ENCODE measurements at places on chromosomes 3 and 15. TPM values are rescaled to one million over a fixed set of nuclear protein-coding genes. Genes with fewer than 3 reads are reported as not detected.

- no peak for DNase-seq
- H3K36me3 ChIP-seq, result no peaks in the 10 kb centered on the region
- H3K4me1 ChIP-seq, result peaks cover 9% of the 10 kb centered on the region
- H3K4me3 ChIP-seq, result peak overlapping the region; percentile 49
Measured at GRCh38 chr3:48661501-48662144, 1.1 kb downstream of the CELSR3 start.

CYP1A2 gene
- 0.05 TPM for polyA plus RNA-seq

SSUH2 gene
- polyA plus RNA-seq, result not detected

GRCh38 chr3:143475981-143476380, 356.4 kb downstream of the CHST2 start:
- H3K36me3 ChIP-seq, result no peaks in the 10 kb centered on the region
- no peak for DNase-seq
- no peaks in the 10 kb centered on the region for H3K4me1 ChIP-seq
- H3K27ac ChIP-seq, result no peak overlapping the region
- H3K27me3 ChIP-seq, result no peaks in the 10 kb centered on the region

GRCh38 chr3:33277193-33277882, at the start of gene FBXL2:
Gene FBXL2, plus strand, starts transcription at chr3:33277442. Its CDS starts 71 bp downstream, at chr3:33277513.
- H3K27ac ChIP-seq, result no peak within 1 kb of the TSS
- H3K4me3 ChIP-seq, result peak within 1 kb of the TSS; percentile 57

DNA sequence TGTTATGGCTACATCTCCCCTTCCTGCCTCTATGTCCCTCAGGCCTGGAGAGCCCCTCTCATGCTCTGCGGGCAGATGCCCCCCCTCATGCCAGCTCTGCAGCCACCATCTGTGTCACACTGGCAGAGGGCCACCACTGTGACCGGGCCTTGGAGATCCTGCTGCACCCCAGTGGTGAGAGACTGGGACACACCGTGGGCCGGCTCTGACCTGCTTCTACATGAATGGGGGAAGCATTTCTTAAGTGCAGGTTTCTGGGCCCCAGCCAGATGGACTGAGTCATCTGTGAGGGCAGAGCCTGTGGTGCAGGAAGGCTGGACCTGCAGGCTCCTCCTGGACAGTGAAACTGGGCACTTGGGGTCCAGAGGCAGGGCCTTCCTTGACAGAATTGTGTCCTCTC, 4.8 kb downstream of the VWA5B2 start:
- H3K4me3 ChIP-seq, result no peak overlapping the region
- H3K27ac ChIP-seq, result no peak overlapping the region
- H3K4me1 ChIP-seq, result no peaks in the 10 kb centered on the region
- H3K27me3 ChIP-seq, result peaks cover 12% of the 10 kb centered on the region

GRCh38 chr3:42051384-42052131, 39.6 kb upstream of the TRAK1 start:
- no peak for DNase-seq
- no peaks in the 10 kb centered on the region for H3K27me3 ChIP-seq
- H3K27ac ChIP-seq, result peak overlapping the region; percentile 57
- H3K36me3 ChIP-seq, result no peaks in the 10 kb centered on the region
- peaks cover 32% of the 10 kb centered on the region for H3K4me1 ChIP-seq
- H3K4me3 ChIP-seq, result no peak overlapping the region

MINAR1 gene
- not detected for polyA plus RNA-seq

DNA sequence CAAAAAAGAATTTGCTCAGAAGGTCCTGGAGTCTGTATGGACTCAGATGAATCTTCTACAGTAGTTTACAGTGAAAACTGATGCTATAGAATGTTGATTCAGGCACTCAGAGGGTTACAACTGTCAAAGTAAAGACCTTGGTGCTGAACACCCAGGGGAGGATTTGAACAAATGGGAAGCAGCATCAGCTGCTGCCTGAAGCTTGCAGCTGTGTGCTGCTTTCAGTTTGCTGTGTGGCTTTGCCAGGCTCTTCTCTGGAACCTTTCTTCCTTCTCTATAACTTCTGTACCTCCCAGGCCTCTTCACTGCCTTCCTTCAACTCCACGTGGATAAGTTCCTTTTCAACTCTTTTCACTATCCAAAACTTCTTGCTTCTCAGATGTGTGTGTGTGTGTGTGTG, 214.2 kb downstream of the GRM7 start:
- no peaks in the 10 kb centered on the region for H3K36me3 ChIP-seq
- H3K4me1 ChIP-seq, result no peaks in the 10 kb centered on the region
- no peak for DNase-seq

GRCh38 chr3:183114384-183115178, 15.3 kb upstream of the MCCC1 start:
- DNase-seq, result no peak
- H3K4me3 ChIP-seq, result no peak overlapping the region

DNA sequence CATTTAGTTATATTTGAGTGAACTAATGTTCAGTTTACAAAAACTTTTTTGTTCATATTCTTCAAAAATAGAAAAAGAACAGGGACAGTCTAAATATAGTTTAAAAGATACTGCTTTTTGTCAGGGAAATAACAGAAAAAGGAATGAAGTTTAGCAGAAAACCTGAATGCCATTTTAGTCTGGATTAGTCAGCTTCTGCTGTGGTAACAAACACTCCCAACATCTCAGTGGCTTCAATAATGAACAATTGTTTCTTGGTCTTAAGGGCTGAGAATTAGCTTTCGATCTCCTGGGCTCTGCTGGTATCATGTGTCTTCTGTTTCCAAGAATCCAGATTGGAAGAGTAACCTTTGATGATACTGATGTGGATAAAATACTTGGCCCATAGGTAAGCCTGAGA, 12.4 kb upstream of the USP13 start:
- H3K4me1 ChIP-seq, result 0 out of 2 replicates have a peak, but pooled peaks cover 3% of the 10 kb centered on the region
- no peak for DNase-seq
- no peak overlapping the region for H3K4me3 ChIP-seq
- H3K36me3 ChIP-seq, result no peaks in the 10 kb centered on the region

- no peak overlapping the region for H3K27ac ChIP-seq
- H3K36me3 ChIP-seq, result no peaks in the 10 kb centered on the region
- H3K4me3 ChIP-seq, result no peak overlapping the region
- no peak for DNase-seq
- no peaks in the 10 kb centered on the region for H3K4me1 ChIP-seq
- no peaks in the 10 kb centered on the region for H3K27me3 ChIP-seq
Measured at GRCh38 chr15:45573961-45574629, 13.1 kb upstream of the BLOC1S6 start.

DNA sequence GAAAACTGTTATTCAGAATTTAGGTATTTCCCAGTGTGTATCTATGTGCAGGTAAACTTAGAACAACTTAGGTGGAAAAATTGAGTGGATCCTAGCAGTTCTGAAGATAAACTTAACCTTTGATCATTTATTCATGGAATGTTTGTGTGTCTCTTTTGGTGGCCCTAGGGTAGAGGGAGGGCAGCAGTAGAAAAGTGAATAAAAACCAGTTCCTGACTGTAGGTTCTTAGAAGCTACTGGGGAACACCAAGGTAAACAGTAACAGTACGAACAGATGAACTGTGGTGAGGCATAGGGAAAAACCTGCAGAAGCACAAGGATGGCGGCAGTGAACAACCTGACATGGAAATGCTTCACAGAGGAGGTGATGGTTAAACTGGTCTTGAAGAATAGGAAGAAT, 2.5 kb downstream of the SNRK start:
- H3K4me1 ChIP-seq, result peaks cover 14% of the 10 kb centered on the region
- no peaks in the 10 kb centered on the region for H3K27me3 ChIP-seq
- no peaks in the 10 kb centered on the region for H3K36me3 ChIP-seq
- no peak for DNase-seq

- H3K27ac ChIP-seq, result no peak overlapping the region
- H3K4me3 ChIP-seq, result no peak overlapping the region
- H3K4me1 ChIP-seq, result peaks cover 13% of the 10 kb centered on the region
- no peaks in the 10 kb centered on the region for H3K27me3 ChIP-seq
- no peak for DNase-seq
Measured at GRCh38 chr3:196531418-196531817, 16.3 kb upstream of the SMCO1 start.

- peak; percentile 71 for DNase-seq
- peak overlapping the region; percentile 90 for H3K27ac ChIP-seq
- peaks cover 71% of the 10 kb centered on the region for H3K4me1 ChIP-seq
- no peak overlapping the region for H3K4me3 ChIP-seq
- no peaks in the 10 kb centered on the region for H3K27me3 ChIP-seq
Measured at GRCh38 chr3:45864760-45865519, 21.4 kb upstream of the CCR9 start.

SHC4 gene
- 0.06 TPM for polyA plus RNA-seq

GHSR gene
- polyA plus RNA-seq, result not detected

SST gene
- polyA plus RNA-seq, result not detected

IL20RB gene
- polyA plus RNA-seq, result 0.21 TPM

DNA sequence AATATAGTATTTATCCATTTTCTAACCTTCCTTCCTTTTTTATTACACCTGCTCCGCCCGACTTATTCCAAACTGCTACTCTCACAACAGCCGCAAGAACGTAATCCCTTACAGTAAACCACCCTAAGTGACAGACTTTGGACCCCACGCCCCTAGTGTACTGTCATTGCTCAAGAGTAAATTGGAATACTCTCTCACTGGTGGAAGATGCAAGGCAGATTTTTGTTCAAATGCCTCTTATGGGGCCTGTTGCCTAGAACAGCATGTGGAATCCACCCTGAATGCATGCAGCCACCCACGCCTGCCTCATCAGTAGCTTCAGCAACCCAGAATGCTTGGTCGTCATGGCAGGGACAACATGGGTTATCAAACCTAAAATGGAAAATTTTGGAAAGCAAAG, 226.2 kb upstream of the ST8SIA2 start:
- H3K4me3 ChIP-seq, result no peak overlapping the region
- H3K4me1 ChIP-seq, result no peaks in the 10 kb centered on the region
- DNase-seq, result no peak
- no peak overlapping the region for H3K27ac ChIP-seq

TTC14 gene
- 23.3 TPM for polyA plus RNA-seq

HRG gene
- not detected for polyA plus RNA-seq

DNA sequence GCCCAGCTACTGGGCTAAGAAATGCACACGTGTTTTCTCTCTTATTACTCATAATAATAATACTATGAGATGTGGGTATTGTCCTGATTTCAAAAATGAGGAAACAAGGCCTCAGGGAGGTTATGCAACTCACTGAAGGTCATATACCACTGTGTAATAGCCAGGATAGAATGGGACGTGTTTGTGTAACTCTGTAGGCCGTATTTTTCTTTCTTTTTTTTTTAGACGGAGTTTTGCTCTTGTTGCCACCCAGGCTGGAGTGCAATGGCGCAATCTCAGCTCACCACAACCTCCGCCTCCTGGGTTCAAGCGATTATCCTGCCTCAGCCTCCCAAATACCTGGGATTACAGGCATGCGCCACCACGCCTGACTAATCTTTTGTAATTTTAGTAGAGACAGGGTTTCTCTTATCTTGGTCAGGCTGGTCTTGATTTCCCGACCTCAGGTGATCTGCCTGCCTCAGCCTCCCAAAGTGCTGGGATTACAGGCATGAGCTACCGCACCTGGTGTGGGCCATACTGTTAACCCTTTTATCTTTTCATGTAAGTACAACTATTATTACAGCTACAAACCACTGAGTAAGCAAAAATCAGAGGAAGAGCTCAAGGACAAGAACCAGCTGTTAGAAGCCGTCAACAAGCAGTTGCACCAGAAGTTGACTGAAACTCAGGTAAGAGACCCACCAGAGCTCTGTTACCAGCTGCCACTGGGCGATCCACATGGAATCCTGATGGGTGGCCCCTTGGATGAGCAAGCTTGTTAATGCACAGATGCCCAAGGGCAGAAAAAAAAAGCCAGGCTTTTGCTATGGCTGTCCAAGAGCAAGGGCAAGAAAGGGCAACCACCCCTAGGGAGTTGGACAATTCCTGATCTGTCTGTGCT, 6.7 kb downstream of the KNSTRN start:
- DNase-seq, result no peak
- H3K27me3 ChIP-seq, result no peaks in the 10 kb centered on the region
- H3K27ac ChIP-seq, result no peak overlapping the region
- peaks cover 25% of the 10 kb centered on the region for H3K36me3 ChIP-seq

DNA sequence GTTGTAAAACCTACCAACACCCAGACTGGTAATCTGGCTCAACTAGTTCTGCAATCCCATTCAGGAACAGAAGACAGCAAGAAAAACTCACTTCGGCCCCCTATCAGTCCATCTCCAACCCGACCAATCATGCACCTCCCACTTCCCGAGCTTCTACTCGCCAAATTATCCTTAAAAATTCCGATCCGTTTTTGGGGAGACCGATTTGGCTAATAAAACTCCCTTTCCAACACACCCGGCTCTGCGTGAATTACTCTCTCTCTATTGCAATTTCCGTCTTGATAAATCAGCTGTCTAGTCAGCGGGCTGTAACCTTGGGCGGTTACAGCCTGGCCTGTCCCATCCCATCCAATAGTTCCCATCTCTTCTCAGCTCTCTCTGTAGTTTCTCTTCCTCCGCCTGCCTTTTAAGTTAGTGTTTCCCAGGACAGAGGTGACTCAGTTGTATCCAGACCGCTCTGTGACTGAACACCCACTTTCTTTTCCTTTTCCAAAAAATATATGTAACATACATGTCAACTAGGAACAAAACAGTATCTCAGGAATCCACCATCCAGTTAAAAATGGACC, 780 bp upstream of the ACAD9 start:
- DNase-seq, result peak; percentile 8
- H3K27ac ChIP-seq, result peak overlapping the region; percentile 85
- no peaks in the 10 kb centered on the region for H3K27me3 ChIP-seq
- peak overlapping the region; percentile 83 for H3K4me3 ChIP-seq
- H3K36me3 ChIP-seq, result no peaks in the 10 kb centered on the region

- H3K4me3 ChIP-seq, result no peak overlapping the region
- no peak overlapping the region for H3K27ac ChIP-seq
- no peak for DNase-seq
- no peaks in the 10 kb centered on the region for H3K36me3 ChIP-seq
- H3K4me1 ChIP-seq, result no peaks in the 10 kb centered on the region
Measured at GRCh38 chr3:66948838-66949237, 49.3 kb upstream of the KBTBD8 start.

LMAN1L gene
- not detected for polyA plus RNA-seq

- no peaks in the 10 kb centered on the region for H3K4me1 ChIP-seq
- H3K27me3 ChIP-seq, result no peaks in the 10 kb centered on the region
- H3K4me3 ChIP-seq, result no peak overlapping the region
- no peak for DNase-seq
Measured at GRCh38 chr3:37096975-37097374, 77.4 kb downstream of the LRRFIP2 start.

- no peaks in the 10 kb centered on the region for H3K36me3 ChIP-seq
- peaks cover 4% of the 10 kb centered on the region for H3K4me1 ChIP-seq
- no peaks in the 10 kb centered on the region for H3K27me3 ChIP-seq
- no peak for DNase-seq
Measured at GRCh38 chr3:194300382-194300758, 50.8 kb downstream of the CPN2 start.

Data from GM12878 (cell line).